ENCODE measurements at places on chromosomes 5 and 9.
A peak's percentile ranks its signal among the peaks of the same experiment; 100 is the strongest.

GRCh38 chr9:125497478-125497877 lies 209.5 kb downstream of the MAPKAP1 start:
- no peak for DNase-seq

- no peak for DNase-seq
Measured at GRCh38 chr9:93683331-93684134, 107.1 kb downstream of the PHF2 start.

DNA sequence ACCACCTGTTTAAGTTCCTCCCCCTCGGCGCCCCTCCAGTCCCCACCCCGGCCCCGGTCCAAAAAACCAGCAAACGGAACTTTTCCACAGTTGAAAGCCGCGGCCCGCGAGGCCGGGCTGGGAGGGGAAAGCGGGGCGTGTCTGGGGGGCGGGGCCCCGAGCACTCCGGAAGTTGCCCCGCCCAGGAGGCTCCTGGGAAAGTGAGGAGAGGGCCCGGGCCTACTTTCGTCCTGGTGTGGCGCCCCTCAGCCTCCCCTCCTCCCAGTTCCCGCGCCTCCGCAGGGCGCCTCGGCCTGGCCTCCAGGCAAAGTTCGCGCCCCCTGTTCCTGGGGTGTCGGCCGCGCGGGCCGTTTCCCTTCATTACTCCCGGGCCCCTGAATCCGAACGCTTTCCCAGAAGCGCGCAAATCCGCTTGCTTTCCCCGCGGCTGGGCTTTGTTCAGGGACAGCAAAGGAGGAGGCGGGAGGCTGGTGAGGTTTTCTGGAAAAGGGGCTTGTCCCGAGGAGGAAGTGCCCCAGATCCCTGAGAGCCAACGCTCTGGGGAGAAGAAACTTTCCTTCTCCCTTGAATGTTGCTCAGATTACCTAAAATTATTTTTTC lies 4.5 kb upstream of the DMRT3 start:
- DNase-seq: no peak

DNA sequence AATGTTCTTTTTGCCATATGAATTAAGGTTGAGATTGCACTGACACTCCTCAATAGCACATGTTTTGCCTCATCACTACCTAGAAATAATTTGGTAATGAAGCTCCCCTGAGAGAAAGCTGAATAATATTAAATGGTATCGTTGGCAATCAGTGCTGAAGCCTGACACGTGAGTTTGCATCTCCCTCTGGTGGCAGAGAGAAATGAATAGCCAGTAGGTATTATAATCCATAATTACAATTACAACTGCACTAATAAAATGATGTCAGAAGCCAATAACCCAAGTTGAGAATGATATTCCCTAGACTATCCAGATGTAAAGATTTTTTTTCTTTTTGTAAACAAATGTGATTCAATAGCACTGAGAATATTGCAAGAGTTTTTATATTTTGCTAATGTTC lies 700.3 kb downstream of the PTPRD start:
- no peak for DNase-seq

GRCh38 chr9:131732636-131733289 lies 7.1 kb downstream of the RAPGEF1 start:
- no peak for DNase-seq

- DNase-seq: no peak
Measured at GRCh38 chr5:72503888-72504491, 3.2 kb downstream of the ZNF366 start.

- no peak for DNase-seq
Measured at GRCh38 chr5:163938595-163938994, 433.2 kb downstream of the MAT2B start.

- no peak for DNase-seq
Measured at GRCh38 chr9:70696694-70697335, 282.4 kb upstream of the KLF9 start.

- DNase-seq: no peak
Measured at GRCh38 chr9:120435091-120435490, 144.9 kb downstream of the CDK5RAP2 start.

- DNase-seq: no peak
Measured at GRCh38 chr5:31626604-31627234, 12.2 kb upstream of the PDZD2 start.

GRCh38 chr5:142976861-142977260 lies 206.7 kb downstream of the ARHGAP26 start:
- DNase-seq: no peak

- no peak for DNase-seq
Measured at GRCh38 chr9:110590816-110591215, 11.3 kb upstream of the SVEP1 start.

DNA sequence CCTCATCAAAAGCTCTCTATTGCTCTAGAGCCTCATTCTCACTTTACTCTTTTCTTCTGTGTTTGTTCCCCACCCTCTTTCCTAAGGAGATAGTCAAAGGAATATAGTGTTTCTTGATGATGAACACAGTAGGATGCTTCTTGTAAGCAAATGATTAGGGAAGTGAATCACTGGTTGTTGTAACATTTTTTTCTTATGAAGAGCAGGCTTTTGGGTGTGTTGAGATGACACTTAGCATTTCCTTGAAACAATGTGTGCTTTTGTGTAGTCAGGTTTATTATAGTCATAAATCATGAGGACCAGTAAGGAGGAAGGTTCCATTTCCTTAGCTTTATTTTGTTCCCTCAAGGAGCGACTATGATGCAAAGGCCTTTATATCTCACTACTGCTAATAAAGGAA lies 1991.3 kb upstream of the C9orf72 start:
- DNase-seq: no peak

DNA sequence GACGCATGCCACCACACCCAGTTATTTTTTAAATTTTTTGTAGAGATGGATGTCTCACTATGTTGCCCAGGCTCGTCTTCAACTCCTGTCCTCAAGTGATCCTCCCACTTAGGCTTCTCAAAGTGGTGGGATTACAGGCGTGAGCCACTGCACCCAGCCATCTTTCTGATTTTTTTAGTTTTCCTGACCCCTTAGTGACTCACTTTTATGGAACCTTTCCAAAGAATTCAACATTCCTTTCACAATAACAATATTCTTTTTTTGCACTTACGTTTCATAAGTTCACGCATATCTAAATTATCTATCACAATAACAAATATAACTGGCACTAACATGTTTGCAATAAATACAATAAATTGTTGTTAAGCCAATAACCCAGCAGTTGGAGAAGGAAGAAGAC lies 8.5 kb downstream of the ELOVL7 start:
- DNase-seq: no peak

DNA sequence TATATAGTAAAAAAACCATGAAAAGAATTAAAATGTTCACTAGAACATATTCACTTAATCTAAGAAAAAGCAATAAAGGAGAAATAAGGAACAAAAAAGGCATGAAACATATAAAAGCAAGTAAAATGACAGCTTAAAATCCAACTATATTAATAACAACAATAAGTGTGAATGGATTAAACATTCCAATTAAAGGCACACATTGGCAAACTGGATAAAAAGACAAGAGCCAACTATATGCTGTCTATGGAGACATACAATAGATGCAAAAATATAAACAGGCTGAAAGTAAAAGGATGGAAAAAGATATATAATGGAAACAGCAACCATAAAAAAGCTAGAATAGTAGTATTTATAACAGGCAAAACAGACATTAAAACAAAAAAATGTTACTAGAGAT lies 70.1 kb downstream of the AP3B1 start:
- no peak for DNase-seq

GRCh38 chr5:139141446-139142204 lies 56.5 kb downstream of the SIL1 start:
- DNase-seq: no peak

GRCh38 chr5:155254399-155254798 lies 240.8 kb downstream of the KIF4B start:
- DNase-seq: no peak

GRCh38 chr5:66519626-66520025 lies 76.6 kb upstream of the MAST4 start:
- DNase-seq: no peak

GRCh38 chr9:122216798-122217418 lies 11.8 kb downstream of the LHX6 start:
- DNase-seq: no peak

- DNase-seq: peak; percentile 76
Measured at GRCh38 chr5:35854248-35854647, 2.4 kb upstream of the IL7R start.

- DNase-seq: no peak
Measured at GRCh38 chr5:33379757-33380156, 61.0 kb upstream of the TARS1 start.

- DNase-seq: no peak
Measured at GRCh38 chr9:93089481-93089991, 6.5 kb upstream of the CARD19 start.

DNA sequence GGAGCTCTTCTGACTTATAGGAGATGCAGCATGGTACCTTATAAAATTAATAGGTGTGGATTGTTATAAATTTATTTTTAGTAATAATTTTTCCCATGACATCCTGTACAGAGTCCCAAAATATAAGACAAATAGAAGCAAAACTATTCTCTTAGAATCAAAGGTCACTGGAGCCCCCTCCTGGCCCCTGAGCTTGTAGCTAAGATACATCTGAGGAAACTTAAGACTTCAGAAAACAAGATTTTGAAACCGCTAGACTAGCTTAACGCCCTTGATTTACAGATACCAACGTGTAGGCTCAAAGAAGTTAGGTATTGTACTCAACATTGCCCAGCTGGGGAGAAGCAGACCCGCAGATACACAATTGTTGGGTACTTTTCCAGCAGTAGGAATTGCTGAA lies 45.7 kb upstream of the KCNN2 start:
- no peak for DNase-seq

DNA sequence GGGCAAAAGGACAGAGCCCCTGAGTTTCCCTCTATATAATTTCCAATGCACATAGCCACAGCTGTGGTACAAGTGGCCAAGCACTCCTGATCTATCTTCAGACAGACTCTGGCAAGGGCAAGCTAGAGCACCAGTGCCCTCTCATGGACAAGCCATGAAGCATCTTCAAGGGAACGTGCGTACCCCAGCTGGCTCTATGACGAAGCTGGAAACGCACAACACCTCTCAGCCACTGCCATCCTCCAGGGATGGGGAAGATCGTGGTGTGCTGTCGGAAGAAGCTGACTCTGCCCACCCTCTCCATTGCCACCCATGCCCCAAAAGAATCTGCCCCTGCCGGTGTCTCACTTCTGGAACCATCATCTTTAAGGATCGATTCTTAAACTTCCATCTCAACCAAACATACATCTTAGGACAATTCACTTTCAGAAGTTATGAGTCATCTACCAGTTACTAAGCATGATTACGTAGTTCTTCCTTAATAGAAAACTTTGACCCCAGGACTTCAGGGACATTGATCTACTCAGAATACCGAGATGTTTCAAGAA lies 482.9 kb downstream of the AGTPBP1 start:
- DNase-seq: no peak

GRCh38 chr5:134413046-134413445 lies 1.4 kb upstream of the CDKN2AIPNL start:
- no peak for DNase-seq

DNA sequence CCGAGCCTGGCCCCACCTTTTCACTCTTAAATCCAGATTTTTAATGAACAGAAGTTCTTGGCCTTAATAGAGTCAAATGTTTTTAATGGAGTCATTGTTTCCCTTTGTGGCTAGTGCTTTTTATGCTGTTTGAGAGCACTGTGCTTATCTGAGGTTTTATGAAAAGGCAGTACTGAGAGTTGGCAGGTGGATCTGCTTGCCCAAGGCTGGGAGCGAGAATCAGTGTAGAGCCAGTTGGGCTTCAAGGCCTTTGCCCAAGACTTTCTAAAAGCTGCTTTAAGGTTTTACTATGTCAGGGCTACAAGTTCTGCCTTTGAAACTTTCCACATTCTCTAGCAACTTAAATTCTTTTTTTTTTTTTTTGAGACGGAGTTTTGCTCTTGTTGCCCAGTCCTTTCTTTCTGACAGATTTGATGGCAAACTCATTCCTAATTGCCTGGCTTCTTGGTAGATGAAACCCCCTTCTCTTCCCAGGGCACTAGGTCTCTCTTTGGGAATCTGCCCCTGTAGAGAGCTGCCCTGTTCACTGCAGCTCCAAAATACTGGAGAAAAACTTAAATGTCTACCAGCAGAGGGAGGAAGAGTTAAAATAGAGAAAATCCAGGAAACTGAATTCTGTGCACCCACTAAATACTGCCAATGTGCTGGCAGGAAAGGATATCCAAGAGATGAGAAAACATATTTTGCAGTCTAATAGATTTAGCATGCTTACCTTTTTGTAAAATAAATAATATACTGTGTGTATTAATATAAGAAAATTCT lies 36.9 kb upstream of the CDK20 start:
- no peak for DNase-seq

DNA sequence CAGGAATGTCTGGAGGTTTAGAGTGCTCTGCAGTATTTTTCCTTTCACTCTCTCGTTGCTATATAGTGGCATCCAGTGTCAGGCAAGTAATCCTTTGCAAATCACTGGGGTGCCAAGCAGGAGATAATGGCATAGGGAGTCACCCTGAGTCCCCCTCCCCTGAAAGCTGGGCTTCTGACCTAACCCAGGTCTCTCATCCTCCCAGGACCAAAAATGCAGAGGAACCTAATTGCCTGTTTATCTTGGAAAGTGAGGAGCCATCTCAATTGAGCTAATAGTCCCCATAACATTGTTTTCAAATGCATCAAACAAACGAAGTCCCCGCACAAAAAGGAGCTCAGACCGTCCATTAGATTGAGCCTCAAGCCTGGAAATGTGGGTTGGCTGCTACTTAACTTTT lies 368.0 kb upstream of the IRX2 start:
- no peak for DNase-seq

GRCh38 chr9:23830929-23831730 lies 5.1 kb upstream of the ELAVL2 start:
- DNase-seq: no peak

- no peak for DNase-seq
Measured at GRCh38 chr5:153030755-153031725, 459.4 kb upstream of the GRIA1 start.

DNA sequence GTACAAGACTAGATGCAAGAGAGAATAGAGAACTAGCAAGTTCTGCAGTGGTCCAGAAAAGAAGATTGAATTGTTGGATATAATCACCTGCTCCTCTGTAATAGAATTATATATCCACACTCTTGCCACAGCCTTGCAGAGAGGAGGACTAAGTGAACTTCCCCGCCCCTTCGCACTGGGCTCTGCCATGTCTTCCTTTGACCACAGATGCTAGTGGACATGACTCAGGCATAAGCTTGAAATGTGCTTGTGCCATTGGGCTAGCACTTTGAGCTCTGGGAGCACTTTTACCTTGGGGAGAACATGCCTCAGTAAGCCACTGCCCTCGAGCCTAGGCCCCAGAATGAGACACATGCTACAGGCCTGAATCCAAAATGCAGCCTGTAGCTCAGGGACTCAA lies 113.5 kb upstream of the RASA1 start:
- DNase-seq: no peak

- DNase-seq: no peak
Measured at GRCh38 chr5:71013575-71013974, 11.6 kb downstream of the NAIP start.

DNA sequence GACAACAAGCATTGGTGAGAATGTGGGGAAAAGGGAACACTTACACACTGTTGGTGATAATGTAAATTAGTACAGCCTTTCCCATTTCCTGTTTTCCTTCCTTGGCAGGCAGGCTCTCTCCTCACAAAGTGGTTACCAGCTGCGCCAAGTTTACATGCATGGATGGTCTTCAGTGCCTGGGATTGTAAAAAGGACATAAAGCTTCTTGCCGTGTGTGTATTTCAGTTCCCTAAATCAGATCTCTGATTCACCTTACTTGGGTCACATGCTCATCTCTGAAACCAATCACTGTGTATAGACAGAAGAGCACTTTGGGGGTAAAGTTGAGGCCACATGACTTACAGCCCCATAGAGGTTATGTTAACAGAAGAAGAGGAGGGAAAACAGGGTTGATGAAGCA lies 92.8 kb downstream of the CAVIN4 start:
- no peak for DNase-seq

GRCh38 chr5:94397508-94397907 lies 220.9 kb downstream of the KIAA0825 start:
- no peak for DNase-seq
